NCI-H1694 treated with DMSO at 0.1 percent for 48 hours (cell line): ENCODE measurements at places on chromosomes 3 and 15.
A peak's percentile ranks its signal among the peaks of the same experiment; 100 is the strongest.

GRCh38 chr15:46315434-46315833 is 680.6 kb downstream of the SQOR start:
- peak; percentile 71 for DNase-seq

DNA sequence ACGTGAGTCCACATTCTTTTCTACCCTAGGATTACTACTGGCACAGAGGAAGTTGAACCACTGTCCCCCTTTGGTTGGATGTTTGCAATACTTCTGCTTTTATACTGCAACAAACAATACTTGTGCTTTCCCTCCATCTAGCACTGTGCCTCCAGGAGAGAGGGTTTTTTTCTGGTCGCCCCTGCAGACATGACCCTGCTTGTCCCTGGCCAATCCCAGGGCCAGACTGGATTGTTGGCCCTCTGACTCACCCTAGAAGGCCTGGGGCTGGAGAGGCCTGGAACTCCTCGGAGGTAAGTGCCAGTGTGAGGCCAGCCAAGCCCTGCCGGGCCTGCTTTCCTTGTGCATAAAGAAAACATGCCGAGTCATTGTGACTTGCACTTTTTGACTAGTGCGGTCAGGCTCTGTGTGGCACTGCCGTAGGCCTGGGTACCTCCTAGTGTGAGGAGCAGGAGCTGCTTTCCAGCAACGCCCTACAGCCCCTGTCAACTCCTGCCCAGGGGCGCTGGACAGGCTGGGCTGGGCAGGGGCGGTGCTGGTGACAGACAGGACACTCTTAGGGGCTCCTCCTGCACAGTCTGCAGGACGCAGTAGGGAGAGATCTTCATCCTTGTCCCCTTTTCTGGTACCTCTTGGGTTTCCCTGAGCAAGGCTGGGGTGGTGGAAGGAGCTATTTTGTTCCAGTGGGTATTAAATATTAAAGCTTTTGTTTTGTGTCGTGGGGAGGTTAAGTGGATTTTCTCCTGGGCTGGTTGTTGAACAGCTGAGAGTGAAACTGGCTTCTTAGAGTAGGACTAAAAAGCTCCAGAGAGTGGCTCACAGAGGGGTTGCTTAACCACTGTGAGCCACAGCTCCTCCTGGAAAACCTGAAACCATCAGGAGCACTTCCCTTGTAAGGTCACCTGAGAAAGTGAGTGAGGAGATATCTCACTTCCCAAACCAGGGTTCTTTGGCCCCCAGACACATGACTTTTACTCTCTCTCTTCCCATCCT is 14.4 kb upstream of the TKT start:
- no peak for DNase-seq

- no peak for DNase-seq
These were observed 333.9 kb upstream of the THRB start for GRCh38 chr3:24828551-24828950.

- DNase-seq = no peak
These were observed 77.1 kb upstream of the CACNA2D3 start for GRCh38 chr3:54045061-54045815.

DNA sequence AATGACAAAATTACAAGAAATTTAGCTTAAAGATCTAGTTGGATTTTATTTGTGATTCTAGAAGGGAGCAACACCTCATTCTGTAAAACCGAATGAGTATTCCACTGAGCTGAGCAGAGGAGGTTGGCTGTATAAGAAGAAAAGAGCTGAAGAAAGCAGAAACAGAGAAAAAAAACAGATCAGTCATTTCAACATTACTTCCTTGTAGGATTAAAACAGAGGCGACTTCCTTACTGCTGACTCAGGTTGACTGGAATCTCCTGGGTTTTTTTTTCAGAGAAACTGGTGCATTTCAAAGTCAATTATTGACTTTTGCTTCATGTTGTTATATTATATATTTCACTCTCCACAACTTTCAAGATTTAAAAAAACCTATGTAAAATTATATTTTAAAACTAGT is 368.1 kb upstream of the UBE2E2 start:
- DNase-seq = no peak

DNA sequence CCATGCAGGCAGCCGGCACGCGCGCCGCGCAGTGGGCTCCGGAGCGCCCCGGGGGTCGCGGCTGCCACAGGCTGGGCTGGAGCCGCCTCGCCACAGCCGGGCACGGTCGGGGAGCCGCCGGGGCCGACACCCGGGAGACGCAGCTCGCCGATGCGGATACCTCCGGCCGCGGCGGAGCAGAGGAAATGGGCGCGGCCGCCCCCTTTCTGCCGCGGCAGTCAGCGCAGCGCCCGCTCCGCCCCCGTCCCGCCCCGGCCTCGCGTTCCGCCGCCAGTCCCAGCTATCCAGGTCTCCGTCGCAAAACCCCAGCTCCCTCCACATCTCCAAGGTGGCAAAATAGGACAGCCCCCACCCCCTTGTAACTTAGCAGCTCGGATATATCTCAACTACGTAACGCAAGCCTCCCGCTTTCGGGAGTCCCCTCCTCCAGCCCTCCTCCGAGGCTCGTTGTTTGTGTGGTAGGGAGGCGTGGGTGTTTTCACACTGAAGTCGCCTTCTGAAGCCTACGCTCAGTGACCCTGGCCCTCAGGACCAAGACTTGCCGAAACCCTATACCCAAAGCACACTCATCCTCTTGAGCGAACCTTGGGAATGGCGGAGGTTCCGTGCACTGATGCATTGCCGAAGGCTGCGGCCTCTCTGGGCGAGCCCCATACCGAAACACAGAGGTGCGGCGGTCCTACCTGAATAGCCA is at the start of gene SH3BP5:
TSS of gene SH3BP5 (minus strand) at position 182 of the 694 bp plus-strand sequence. CDS start at position 4, 178 bp downstream.
- DNase-seq = no peak
